ENCODE measurements at places on chromosomes 2 and 18.

DNA sequence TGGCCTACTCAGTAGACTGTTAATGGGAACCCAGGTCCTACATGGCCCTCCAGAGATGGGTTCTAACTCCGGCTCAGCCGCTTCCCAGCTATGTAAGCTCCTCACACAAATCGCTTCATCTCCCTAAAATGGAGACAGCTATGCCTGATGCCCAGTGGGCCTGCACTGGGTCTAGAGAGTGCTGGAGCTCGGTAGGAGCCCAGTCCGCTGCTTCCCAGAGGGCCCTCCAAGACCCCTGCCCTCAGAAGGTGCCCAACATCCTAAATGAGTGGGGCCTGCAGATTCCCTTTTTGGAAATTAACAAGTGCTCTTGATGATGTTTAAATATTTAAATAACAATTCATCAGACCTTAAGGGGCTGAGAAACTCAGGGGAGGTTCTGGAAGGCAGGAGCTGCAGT lies 47.1 kb downstream of the HS1BP3 start:
- DNase-seq = no peak

DNA sequence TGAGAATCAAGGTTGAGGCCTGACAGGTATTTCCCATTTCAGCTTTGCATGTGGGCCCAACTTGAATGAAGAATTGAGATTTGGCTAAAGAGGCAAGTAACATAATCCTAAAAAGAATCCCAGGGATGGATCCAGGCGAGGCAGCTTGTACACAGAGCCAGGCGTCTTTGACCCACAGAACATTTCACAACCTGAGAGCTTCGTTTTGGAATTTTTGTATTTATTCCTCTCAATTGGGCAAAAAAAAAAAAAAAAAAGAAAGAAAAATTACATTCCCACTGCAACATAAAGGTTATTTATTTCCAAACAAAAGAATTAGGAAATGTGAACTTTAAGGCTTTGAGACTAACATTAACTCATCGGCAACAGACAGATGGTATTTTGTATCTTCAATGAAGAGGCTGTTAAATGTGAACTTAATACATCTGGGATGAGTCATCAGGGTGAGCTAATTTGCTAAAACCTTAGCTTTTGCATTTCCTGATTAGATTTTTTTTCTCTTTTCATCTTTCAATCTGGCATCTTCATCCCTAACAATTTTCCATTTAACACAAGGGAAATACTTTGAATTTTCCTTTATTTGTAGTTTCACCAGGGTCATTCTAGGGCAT lies 478.5 kb upstream of the TNP1 start:
- DNase-seq = no peak

GRCh38 chr2:96409081-96409819 lies 73.7 kb downstream of the NCAPH start:
- no peak for DNase-seq

- DNase-seq = no peak
These were observed 69.4 kb upstream of the ZNF397 start for GRCh38 chr18:35171315-35171987.

DNA sequence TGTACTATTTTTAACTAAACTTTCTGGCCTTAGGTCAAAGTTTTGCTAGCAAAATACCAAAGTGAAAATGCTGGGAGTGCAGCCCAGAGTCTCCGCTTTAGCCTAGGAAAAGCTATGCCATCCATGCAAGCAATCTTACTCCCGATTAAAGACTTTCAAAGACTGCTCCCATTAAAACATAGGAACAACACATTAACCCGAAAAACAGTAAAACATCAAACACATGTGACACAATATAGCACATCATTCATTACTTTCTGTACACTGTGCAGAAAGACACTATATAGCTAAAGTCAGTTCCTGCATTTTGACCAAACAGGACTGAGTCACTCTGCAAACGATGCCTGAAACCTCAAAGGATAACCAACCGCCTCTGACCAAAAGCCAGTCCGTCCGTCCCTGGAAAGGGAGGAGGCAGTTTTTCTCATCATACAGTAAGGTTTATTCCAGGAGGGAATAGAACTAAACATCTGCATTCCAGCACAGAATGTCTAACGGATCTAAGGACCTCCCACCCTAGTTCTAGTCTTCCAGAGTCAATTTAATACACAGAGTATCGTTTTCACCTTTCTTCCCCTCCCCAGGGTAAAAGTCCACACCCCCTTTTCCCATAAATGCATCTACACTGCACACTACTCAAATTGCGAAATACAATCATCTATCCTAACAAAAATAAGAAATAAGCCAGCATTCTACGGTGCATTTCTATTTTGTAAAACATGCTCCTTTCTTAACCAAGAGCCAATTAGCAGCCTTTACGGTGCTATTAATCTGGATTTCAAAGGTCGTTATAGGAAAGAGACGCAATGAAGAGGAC lies 1.7 kb downstream of the ROCK2 start:
- DNase-seq = no peak

GRCh38 chr2:187874786-187875185 lies 320.6 kb upstream of the TFPI start:
- DNase-seq = no peak

GRCh38 chr2:203869223-203870042 lies 1.9 kb downstream of the CTLA4 start:
- no peak for DNase-seq

DNA sequence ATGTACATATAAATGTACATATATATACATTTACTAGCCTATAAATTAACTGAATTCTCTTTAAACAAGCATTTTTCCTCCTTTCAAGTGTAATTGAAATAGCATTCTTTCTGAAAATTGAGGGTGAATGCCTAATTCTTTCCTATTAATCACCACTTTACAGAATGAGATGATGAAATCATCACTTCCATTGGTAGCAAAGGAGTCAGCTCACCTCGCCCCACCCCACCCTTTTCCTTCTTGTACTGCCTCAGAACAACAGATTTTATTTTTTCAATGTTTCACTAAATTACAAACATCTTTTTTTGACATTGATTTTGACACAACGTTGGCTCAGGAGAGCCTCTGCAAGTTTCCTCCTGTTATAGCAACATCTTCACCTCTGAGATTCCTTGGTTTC lies 181.9 kb upstream of the CDH7 start:
- no peak for DNase-seq

- no peak for DNase-seq
These were observed 416.8 kb upstream of the SLC14A2 start for GRCh38 chr18:45198526-45198925.

DNA sequence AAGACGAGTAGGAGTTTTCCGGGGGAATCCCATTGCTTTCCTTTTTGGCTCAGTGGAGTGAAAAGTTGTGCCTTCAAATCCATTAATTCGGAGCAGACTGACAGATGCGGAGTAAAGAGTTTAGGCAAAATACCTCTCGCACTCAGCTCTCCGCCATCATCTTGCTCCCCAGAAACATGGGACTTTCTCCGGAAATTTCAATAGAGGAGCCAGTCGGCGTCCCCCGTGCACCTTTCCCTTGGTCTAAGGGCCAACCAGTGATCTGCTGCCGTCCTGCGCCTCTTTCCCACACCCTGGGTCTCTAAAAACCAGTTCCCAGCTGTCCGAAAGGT lies 318 bp downstream of the TYW5 start:
- DNase-seq = no peak

DNA sequence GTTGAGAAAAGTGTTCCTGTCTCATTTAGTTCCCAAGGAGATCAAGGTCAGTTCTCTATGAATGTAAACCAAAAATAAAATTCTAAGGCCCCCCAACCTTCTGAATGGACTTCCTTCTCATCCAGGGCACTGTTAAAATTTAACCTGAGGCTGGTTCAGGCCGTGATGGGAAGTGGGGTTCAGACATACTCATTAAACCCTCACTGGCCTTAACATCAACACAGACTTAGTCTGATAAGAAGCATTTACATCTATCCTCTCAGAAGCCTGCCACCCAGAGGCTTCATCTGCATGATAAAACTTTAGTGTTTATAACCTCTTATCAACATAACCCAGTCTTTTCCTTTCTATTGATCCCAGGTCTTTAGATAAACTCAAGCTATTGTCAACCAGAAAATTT lies 22.4 kb downstream of the ITSN2 start:
- DNase-seq = no peak

GRCh38 chr18:21896732-21897336 lies 156.2 kb downstream of the MIB1 start:
- no peak for DNase-seq

GRCh38 chr18:79801217-79801616 lies 3.5 kb downstream of the KCNG2 start:
- no peak for DNase-seq

DNA sequence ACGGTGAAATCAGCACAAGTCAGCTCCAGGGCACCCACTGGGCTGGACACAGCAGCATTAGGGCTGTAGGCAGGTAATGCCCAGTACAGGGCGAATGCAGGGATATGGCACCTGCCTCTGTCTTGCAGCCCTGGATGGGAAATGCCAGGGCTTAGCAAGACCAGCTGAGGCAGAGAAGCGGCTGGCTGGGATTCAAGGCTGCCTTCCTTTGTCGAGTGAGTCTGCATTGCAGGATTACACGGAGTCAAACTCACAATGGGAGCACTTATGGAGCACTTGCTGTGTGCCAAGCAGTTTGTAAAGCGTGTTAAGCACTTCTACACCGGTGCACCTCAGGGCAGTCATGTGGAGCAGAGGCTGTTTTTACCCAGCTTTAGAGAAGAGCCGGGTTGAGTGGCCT lies 87.3 kb upstream of the HDAC4 start:
- no peak for DNase-seq

DNA sequence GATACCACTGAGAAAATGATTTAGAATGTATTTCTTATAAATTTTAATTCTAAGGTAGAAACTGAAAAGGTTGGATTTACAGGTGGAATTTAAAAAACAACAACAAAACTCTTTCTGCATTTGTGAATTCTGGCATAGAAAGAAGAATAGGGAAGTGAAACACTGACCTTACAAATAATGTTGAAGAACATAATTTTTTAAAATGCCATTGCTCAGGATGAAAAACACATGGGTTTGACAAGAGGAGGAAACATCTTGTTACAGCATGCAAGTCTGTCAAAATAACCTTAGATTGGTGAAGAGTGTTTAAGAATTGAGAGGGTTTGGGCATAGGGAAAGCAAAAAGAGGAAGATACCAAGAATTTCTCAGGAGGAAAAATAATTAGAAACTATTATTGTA lies 184.3 kb downstream of the UBE2E3 start:
- DNase-seq = no peak

DNA sequence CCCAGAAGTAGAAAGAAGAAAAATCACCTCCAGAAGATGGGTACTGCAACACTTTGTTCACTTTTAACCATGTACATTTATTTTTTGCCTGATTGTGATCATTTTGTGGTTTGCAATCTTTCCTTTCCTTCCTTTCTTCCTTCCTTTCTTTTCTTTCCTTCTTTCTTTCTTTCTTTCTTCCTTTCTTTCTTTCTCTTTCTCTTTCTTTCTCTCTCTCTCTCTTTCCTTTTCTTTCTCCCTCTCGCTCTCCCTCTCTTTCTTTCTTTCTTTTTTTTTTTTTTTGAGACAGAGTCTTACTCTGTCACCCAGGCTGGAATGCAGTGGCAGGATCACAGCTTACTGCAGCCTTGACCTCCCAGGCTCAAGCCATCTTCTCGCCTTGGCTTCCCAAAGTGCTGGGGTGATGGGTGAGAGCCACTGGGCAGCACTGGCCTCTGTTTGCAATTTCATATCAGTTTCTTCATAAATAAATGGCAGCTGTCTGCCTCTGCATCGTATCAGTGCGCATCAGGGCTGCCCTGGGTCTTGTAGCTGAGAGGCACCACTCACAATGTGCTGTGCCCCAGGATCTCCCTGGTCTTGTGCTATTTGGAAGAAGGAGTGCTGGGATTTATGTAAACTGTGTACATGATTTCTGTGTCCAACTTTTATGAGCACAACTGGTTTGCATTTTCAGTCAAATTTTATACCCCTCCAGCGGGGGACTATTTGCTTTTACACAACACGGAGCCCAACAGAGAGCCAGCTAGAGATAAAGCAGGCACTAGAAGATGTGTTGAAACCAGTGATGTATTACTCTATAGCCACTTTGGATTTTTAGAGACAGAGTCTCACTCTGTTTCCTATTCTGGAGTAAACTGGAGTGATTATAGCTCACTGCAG lies 6.9 kb upstream of the LIMS2 start:
- DNase-seq = no peak

DNA sequence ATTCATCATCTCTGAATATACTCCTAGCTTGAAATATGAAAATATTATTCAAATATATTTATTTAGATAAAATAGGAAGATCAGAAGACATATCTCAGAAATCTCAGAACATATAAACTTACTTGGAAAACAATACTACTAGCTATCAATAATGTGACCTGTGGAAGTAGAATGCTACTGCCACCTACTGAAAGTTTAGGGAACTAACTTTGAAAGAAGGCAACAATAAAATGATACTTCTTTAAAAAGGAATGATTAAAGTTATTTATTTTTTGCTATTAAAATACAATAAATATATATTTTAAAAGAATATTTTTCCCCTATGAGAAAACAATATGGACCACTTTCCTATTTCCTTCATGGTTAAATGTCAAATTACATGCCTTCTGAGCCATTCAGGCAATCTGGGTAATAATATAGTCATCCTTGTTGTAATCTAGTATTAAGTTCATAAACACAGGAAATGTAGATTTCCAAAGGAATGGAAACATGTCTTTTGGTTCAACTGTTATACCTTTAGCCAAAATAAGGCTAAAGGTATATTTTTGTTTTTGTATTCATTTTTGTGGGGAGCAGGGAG lies 26.0 kb downstream of the ACADL start:
- no peak for DNase-seq

DNA sequence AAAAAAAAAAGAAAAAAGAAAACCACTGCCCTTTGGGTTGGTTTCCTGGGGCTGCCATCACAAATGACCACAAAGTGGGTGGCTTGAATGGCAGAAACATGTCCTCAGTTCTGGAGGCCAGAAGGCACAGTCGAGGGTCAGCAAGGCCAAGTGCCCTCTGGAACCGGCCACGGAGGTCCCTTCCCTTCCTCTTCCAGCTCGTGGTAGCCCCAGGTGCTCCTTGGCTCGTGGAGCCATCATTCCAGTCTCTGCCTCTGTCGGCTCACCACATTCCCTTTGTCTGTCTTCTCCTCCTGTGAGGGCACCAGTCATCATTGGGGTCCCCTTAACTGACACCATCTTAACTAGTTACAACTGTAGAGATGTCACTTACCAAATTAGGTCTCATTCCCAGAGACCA lies 8.5 kb upstream of the NFATC1 start:
- DNase-seq = no peak

- no peak for DNase-seq
These were observed 8.6 kb upstream of the ANO7 start for GRCh38 chr2:241179899-241180298.

- DNase-seq = no peak
These were observed 629 bp downstream of the PRELID3A start for GRCh38 chr18:12408247-12408869.

DNA sequence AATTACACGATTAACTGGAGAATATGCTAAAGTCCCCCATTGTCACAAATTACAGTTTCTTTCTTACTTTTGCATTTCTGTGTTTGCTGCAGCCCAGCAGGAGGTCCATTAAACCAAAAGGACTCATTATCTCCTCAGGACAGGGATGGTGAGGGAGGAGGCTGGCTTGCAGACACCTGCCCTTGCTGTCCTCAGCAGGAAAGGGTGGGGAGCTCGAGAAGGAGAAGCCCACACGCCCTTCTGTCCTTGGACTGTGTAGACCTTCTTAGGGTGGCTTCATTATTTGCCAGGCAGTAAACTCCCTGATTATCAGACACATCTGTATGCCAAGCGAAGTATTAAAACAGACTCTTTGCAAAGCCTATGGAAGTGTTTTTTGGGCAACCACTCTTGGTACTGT lies 196.0 kb downstream of the LDLRAD4 start:
- no peak for DNase-seq
